ENCODE measurements at places on chromosomes 2 and 18. TPM values are rescaled to one million over a fixed set of nuclear protein-coding genes. Genes with fewer than 3 reads are reported as not detected.

GRCh38 chr2:62895632-62896009 lies 155.0 kb upstream of the OTX1 start:
- no peak overlapping the region for H3K27ac ChIP-seq
- no peaks in the 10 kb centered on the region for H3K27me3 ChIP-seq
- no peak overlapping the region for H3K4me3 ChIP-seq
- H3K4me1 ChIP-seq = no peaks in the 10 kb centered on the region
- no peak for DNase-seq

DNA sequence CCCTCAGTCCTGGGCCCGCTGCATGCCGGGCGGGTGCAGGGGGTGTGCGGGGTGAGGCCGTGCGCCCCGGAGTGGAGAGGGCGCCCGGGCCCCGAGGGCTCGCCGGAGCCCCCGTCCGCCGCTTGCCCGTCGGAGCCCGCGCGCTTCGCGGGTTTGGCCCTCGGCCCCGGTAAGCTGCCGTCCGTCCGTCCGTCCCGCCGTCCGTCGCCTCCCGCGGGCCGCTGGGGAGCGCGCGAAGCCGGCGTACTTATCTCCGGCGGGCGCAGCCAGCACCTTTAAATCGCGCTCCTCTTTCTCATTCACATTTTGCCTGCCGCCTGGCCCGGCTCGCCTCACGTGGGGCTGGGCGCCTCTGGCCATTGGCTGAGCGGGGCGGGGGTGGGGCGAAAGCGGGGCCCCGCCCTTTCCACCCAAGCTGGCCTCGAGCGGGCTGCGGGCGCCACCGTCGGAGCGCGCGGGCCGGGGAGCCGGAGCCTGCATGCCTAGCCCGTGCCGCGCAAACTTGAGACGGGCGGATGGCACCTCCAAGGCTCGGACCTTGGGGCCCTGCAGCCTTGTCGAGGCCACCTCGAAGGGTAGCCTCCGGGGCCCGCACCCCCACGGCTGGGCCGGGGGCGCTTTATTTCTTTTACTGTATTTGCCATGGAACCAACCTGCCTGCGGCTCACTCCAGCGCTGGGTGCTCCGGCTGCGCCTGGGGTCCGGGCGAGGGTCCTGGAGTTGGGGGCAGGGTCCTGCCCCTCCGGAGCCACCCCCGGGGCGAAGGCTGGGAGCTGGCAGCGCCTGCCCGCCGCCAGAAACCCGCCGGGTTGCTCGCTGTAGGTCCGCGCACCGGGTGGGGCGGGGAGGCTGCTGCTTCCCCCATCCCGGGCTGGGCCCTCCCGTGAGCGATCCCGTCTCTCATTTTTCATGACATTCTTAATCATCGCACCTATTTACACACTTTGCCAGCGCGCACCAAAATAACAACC lies at the start of gene GBX2:
TSS of gene GBX2 (minus strand) at position 277 of the 971 bp plus-strand sequence. CDS start 415 bp downstream, outside the sequence.
- no peaks in the 10 kb centered on the region for H3K36me3 ChIP-seq
- DNase-seq = no peak
- no peaks in the 10 kb centered on the region for H3K4me1 ChIP-seq
- no peaks in the 10 kb centered on the region for H3K27me3 ChIP-seq
- H3K4me3 ChIP-seq = no peak within 1 kb of the TSS

SH3BP4 gene
- total RNA-seq = 2.6 TPM

DNA sequence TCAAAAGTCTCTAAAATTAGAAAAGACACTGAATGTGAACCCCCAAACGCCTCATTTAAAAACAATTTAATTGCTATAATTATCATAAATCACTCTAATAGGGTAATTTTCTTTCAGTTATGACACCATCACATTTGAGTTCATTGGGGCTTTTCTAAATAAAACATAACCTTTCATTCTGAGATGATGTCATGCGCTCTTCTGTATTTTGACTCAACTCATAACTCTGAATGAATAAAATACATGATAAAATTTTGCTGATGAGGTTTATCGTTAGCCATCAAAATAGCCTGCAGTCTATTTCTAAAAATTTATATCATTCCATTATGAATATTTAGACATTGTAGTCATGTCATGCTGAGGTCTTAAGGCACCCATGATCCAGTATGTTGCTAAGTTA lies 1099.7 kb downstream of the SUCLG1 start:
- no peak for DNase-seq
- H3K27ac ChIP-seq = no peak overlapping the region
- H3K4me1 ChIP-seq = no peaks in the 10 kb centered on the region
- H3K4me3 ChIP-seq = no peak overlapping the region

DNA sequence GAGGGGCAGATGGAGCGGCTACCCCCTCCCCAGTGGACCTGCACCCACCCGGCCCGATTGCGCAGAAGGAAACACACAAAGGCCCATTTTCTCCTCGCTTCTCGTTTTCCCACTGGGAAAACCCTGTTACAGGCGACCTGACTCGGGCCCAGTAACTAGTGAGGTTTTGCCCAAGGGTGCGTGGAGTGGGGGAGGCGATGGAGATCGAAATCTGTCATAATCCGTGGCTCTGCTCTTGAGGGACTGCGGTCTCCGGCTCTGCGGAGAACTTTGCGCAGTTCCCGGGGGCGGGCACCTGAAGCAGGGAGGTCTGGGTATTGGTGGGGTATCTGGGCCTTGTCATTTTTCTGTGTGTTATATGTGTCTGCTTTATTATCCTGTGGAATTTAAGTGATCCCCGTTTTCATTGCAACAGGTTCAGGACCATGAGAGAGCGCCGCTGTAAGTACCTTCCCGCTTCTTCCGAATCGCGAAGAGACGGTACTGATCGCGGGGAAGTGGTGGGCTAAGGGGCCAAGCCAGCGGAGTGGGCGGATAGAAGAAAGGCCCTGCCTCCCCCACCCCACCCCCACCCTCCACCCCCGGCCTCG lies 4.0 kb upstream of the HOXD4 start:
- no peaks in the 10 kb centered on the region for H3K36me3 ChIP-seq
- no peaks in the 10 kb centered on the region for H3K4me1 ChIP-seq
- no peak overlapping the region for H3K27ac ChIP-seq
- peaks cover 36% of the 10 kb centered on the region for H3K27me3 ChIP-seq

MARS2 gene
- total RNA-seq = 13.6 TPM

ANXA4 gene
- total RNA-seq = 8.0 TPM

DNA sequence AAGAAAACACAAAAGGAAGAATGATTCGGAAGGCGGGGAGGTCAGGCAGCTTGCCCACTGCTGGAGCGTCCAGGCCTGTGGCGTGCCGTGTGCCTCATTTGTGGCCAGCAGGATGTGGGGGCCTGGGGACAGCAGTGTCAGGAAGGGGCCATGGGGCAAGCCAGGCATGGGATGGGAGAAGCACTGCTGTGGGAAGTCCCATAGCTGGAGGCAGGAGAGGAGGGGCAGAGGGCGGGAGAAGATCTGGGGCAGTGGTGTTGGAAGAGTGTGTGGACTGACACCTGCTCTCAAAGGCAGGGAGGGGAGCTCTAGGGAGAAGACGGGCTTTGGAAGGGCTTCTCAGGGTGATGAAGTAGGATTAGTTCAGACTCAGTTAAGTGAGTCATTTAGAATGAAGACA lies 133.7 kb downstream of the ACOXL start:
- peaks cover 6% of the 10 kb centered on the region for H3K4me1 ChIP-seq
- H3K27me3 ChIP-seq = no peaks in the 10 kb centered on the region
- no peak overlapping the region for H3K27ac ChIP-seq

PJVK gene
- 3.8 TPM for total RNA-seq

All from naive thymus-derived CD4-positive, alpha-beta T cell (primary cell).